Left renal cortex interstitium (tissue), 4 donors: ENCODE measurements at places on chromosomes 13 and 19. TPM values are rescaled to one million over a fixed set of nuclear protein-coding genes. Genes with fewer than 3 reads are reported as not detected.

DNA sequence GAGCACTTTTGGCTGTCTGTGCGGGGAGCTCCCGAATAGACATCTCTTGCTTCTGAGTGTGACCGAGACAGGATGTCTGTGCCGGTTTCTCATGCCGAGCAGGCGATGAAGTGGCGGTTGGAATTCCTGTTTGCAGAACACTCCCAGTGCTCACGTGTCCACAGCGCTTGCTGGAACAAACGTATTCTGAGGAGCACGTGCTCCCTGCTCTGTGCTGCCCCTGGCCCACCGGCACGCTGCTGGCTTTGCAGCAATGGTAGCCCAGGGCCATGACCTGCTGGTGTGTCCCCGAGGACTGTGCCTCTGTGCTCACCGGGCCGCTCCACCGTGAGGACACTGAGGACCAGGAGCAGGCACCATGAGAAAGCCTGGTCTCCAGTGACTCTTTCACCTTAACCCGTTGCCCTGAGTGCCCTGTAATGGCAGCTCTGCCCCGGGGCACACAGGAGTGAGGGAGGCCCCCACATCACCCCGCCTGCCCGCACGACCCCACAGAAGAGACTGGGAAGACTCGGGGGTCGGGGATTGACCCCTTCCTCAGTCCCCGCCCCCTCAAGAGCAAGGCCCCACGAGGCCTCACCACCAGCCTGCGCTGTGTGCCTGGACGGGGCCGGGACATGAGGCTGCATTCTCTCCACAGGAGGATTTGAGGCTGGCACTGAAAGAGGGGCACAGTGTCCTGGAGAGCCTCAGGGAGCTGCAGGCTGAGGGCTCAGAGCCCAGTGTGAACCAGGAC lies 40.0 kb upstream of the F7 start:
- DNase-seq, result no peak

- DNase-seq, result no peak
Observed at GRCh38 chr19:44552324-44552723, 22.8 kb upstream of the CEACAM20 start.

DNA sequence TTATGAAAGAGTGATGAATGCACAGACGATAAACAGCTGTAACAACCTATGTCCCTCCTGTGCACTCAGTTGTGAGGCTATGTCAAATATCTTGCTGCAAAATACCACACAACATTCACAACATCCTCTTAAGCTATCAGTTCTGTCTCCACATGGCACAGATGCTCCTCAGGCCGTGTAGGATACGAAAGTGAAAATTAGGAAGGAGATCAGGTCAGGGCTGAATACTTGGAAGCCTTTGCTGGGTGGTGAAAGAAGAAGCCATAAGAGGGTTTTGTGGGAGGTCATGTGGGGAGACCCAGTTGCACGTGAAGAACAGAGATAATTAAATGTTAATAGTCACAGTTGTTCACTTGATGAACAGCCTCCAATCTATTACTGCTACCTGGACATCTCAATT lies 58.9 kb downstream of the RXFP2 start:
- no peak for DNase-seq

DNA sequence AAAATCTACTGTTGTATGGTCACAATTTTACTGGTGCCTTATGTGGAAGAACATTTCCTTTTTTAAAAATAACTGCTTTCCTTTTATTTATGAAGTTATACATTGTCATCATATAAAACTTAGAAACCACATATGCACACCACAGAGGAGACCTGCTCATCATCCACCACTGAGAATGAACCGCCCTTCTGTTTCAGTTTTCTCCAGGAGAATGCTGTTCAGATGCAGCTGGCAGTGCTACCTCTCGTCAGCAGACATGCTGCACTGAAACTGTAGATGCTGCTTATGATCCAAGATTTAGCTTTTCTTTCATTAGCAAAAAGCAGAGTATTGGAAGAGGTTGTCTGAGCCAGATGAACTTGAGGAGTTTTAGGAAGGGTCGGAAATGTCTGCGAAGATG lies 10.1 kb downstream of the SLC25A15 start:
- no peak for DNase-seq

DNA sequence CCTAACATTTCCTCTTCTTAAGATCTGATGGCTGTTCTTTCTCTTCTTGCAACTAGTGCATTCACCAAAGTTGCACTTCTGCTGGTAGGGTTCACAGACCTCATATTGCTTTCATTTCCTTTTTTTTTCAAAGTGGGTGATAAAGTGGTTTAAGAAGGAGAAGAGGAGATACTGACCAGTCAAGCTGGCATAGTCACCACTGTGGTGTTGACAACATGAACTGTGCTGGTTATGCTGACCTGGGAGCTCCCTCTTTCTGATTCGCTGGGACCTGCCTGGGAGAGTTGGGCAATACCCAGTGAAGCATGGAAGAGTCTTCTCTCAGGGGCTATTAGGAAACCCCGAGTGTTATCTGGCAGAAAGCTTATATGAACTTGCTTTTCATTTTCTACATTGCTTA lies 222.9 kb downstream of the SLITRK5 start:
- no peak for DNase-seq

DNA sequence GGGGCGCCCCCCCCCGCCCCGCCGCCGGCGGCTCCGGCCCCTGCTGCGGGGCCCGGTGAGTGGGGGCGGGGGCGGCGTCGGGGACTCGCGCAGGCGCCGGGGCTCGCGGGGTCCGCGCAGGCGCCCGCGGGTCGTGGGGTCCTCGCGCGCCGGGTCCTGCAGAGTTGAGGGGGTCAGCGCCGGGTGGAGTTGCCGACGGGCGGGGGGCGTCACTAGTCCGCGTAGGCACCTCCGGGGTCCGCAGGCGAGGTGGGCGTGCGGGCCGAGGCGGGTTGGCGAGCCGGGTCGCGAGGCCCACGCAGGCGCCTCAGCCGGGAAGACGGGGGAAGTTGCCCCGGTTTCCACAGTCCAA lies 365 bp downstream of the PPP6R1 start:
- no peak for DNase-seq

- peak; percentile 24 for DNase-seq
Observed at GRCh38 chr19:56167064-56167578, 8.7 kb upstream of the GALP start.

DNA sequence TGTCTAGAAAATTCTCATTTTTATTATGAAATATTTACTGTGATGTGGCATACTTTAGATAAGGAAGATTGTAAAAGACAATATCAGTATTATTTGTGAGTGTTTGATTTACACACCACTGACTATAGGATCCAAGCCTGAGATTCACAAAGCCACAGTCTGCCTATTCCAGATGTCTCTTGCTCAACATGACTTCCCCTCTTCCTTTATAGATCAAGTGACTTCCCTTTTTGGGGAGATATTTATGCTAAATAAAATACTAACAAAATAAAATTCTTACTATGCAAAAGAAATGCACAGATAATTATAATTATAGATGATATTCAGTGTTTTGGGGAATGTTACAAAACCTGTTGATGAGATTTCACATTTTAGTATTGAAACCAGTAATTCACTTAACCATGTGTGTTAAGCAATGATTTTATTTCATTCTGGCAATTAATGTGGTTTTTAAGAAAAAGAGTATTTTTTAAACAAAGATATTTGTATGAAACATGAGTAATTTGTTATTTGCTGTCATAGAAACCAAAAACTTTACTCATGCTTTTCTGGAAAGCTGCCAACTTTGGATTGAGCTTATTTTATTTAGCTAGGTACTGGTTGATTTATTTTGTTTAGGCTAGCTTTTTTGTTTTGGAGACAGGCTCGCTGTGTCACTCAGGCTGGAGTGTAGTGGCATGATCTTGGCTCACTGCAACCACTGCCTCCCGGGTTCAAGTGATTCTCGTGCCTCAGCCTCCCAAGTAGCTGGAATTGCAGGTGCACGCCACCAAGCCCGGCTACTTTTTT lies 13.7 kb upstream of the GPR183 start:
- no peak for DNase-seq

- DNase-seq, result no peak
Observed at GRCh38 chr13:43725460-43725859, 61.3 kb downstream of the ENOX1 start.

DNA sequence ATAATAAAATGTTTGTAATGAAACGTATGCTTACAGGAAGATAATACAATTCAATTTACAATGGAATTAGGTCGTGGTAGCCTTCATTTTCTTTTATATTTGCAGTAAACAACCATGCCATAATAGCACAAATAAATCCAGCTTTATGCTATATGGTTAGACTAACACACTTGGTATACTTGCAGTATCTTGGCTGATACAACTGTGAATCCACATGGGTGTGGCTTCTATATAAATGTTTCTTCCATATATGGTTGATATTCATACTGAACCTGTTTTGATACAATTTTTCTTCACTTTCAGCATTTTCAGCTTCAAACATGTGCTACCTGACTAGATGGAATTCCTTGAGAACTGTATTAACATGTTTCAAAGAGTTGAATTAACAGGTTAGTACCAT lies 20.4 kb upstream of the SPRY2 start:
- no peak for DNase-seq

The ZNF43 gene
- 47.2 TPM for polyA plus RNA-seq

The PTH2 gene
- polyA plus RNA-seq, result not detected

The ZNF546 gene
- 9.4 TPM for polyA plus RNA-seq

The SIGLECL1 gene
- not detected for polyA plus RNA-seq

The SYNE4 gene
- polyA plus RNA-seq, result 13.6 TPM

The ZNF729 gene
- polyA plus RNA-seq, result 0.44 TPM
